ENCODE measurements at places on chromosomes 6 and 20.

DNA sequence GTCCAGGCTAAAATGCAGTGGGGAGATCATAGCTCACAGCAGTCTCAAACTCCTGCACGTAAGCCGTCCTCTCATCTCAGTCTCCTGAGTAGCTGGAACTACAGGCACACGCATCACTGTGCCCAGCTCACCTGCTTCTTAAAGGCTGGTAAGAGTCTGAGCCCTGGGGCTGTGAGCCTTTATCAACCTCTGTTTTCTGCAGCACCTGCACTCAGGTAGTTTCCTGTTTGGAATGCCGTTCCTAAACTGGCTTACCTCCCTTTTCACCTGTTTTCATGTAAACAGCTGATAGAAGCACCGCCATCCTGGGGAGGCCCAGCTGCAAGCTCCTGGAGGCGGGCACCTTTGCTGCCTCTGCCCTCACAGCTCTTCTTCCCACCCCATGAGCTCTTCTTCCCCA, 45.4 kb downstream of the SLC24A3 start:
- no peak for DNase-seq

DNA sequence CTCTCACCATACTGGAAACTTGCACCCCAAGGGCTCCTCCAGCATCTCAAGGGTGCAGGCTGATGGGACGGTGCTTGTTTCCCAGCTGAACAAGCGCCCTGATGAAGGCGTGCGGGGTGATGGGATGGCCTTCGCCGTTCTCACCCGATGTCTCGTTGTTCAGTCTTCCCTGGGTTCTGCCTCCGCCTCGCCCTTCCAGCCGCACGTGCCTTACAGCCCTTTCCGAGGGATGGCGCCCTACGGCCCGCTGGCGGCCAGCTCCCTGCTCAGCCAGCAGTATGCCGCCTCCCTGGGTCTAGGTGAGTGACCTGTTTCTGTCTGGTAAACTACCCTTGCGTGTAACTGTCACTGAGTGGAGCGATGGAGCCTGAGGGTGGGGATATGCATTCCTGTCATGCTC, 3.9 kb downstream of the LSM14B start:
- DNase-seq = no peak

DNA sequence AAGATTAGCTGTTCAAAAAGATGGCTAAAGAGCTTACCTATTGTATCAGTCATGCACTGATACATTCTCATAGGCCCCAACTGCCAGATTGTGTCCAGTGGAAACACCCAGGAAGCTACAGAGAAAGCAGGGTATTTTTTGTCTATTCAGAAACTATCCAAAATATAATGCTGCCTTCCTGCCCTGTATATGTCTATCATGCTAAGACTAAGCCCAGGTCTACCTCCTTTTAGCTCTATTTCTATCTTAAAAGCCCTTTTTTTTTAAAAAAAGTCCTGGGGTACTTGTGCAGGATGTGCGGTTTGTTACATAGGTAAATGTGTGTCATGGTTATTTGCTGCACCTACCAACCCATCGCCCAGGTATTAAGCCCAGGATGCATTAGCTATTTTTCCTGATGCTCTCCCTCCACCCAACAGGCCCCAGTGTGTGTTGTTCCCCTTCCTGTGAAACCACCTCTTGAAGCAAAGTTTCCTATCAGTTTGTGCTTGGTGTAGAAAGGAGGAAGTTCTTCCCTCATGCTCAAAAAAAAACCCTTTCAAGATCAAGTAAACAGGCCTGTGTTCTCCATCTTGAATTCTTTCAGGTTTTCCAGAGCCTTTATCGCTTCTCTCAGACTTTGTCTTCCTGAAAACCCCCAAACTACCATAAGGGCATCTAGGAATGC, 514 bp downstream of the DEFB129 start:
- DNase-seq = no peak

DNA sequence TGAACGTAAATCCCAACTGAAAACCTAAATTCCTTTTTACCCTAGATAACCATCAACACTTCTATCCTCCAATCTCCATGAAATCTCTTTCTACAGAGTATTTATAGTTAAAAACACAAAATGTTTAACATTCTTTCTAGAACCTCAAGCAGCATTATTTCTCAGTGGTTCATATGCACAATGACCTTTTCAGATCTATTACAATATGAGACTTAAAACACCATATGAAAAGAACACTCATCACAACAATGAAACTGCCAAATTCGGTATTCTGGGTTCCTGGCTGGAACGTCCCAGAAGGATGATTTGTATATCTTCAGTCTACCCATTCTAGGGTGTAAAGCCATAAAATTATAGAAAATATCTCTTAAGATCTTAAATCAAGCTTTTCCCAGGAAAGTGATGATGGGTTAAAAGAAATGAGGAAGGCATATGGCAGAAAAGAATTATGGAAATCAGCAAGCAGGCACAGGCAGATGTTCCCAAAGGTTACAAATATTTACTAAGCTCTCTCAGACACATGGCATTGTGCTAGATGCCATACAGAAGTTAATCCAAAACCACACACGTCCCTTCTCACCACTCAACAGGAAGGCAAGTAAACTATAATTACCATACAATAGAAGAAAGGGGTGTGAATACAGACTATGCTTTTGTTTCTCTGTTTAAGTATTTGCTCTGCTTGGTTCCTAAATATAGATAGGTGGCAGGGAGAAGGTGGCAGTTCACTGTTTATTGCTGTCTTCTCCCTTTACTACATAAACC, 118.0 kb downstream of the CHD6 start:
- no peak for DNase-seq

All from stimulated activated CD8-positive, alpha-beta memory T cell treated with anti-CD3 and anti-CD28 coated beads, Interleukin-7, amount 100 ng/mL, for 48 hours (primary cell).